MV-4-11 (cell line): ENCODE measurements at places on chromosomes 3 and 15.

GRCh38 chr3:31614162-31614921, 81.6 kb downstream of the STT3B start:
- no peak for DNase-seq

DNA sequence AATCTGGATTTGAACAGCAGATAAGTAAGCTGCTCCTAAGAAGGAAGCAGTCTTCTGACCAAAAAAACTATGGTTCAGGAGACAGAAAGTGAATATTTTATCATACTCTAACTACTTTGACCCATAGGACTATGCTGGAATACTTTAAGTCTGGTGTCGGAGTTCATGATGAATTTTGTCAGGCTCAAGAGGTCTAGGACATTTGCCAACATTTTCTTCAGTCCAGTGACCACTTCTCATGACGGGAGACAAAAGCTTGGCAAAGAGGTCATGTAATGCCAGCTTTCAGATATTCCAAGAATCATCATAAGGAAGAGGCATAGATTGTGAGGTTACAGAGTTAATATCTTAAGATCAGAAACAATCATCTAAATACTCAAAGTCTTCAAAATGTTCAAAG, 20.5 kb upstream of the DCBLD2 start:
- DNase-seq = no peak

DNA sequence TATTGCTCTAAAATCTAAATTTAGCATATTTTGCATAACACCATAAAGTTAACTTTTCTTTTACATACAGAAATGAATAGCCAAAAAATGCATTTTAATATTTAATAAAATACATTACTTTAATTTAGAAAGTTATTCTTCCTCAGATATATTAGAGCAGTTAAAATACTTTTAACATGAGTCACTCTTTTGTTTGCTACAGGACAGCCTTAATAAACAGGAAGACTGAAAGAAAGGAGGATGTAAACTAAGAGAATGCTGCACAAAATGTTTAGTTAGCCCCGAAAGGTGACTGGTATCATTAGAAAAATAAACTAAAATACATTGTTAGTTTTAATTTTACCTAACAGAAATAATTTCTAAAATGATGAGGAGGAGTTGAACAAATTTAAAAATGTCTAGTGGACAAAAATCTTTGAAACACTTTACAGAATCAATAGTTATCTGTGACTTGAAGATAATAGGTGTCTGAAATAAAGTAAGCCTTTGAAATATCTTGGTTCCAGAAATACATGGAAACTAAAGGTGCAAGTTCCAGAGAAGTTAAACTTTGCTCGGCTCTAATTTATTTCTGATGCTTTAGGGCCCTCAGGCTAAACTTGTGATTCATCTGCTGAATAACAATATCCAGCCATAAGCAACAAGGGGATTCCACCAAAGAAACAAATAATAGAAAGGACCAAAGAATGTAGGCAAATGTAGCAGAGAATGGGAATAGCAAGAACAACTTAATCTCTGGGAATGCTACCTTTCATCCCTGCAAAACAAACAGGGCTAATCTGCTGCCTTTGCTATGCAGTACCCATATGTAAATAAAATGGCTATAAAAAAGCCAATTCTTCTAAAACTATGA, 138.3 kb upstream of the UBP1 start:
- no peak for DNase-seq

DNA sequence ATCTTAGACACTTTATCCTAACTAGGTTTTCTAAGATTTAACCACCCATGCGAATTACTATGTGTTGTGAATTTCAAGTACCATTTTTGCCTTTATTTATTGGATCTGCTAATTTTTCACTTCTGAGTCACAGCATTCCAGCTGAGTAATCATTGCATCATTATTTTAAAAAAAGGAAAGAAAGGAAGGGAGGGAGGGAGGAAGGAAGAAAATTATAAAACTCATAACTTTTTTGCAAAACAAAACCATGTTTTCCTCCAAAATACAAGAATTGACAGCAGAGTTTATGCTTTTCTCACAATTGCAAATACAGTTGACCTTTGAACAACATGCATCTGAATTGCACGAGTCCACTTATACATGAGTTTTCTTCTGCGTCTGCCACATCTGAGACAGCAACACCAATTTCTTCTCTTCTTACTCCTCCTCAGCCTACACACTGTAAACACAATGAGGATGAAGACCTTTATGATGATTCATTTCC, 651.4 kb upstream of the NECTIN3 start:
- DNase-seq = no peak

- peak; percentile 88 for DNase-seq
Observed at GRCh38 chr3:127800508-127800907, 21.8 kb downstream of the MGLL start.

GRCh38 chr3:2837239-2837638, 272.9 kb downstream of the IL5RA start:
- DNase-seq = no peak

- no peak for DNase-seq
Observed at GRCh38 chr3:194773771-194774455, 88.2 kb downstream of the FAM43A start.

GRCh38 chr3:113867506-113867905, 28.9 kb downstream of the GRAMD1C start:
- no peak for DNase-seq

DNA sequence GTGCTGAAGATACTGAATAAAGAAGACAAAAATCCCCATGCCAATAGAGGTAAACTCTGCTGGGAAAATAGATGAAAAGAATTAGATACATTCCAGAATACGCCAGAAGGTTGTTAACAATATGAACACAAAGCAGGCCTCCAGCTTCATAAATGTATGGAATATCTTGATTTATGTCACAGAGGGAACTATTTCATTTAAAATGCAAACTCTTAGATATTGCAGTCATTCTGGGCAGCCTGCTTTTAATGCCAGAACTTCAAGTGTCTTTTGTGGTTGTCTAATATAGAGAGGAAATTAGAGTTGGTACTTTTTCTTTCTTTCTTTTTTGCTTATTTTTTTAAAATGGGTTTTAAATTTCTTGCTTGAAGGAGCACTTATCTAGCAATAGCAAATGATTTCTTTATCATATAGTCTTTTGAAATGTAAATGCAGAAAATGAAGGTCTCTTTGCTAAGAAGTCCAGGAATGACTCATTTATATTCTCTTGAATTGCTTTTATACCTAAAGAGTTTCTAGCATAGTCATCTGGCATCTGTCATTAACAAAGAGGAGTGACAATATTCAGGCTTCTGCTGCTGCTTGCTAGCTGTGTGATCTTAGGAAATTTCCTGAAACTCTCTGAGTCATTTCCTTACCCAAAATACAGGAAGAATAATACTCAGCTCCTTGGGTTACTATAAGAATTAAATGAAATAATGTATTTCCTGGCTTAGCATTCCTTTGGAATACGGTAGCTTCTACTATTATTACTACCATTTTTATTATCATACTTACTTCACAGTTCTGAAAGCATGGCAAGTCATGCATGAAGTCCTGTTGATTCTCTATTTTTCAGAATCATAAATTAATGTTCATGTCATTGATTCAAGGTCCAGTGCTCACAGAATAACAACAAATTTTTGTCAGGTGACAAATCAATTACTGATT, 527.6 kb downstream of the DIPK2A start:
- DNase-seq = peak; percentile 3

DNA sequence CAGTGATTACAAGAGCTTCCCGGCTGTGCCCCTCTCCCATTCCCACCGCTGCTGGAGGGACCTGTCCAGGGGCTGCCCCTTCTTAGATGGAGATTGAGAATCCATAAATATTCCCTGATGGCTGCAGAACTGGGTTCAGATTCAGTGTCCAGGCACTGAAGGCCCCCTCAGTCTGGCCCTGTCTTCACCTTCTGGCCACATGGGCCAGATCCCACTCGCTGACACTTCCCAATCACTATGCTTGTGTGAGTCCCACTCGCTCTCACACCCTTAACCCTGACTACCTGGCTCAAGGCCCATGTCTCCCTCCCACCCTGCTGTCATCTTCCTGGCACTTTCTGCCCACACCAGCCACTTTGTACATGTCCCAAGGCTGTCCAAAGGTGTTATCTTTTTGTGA, 15.5 kb upstream of the MRPS22 start:
- DNase-seq = no peak

- no peak for DNase-seq
Observed at GRCh38 chr3:175356899-175357324, 497.8 kb downstream of the NAALADL2 start.

- DNase-seq = no peak
Observed at GRCh38 chr3:119338754-119339153, 44.6 kb downstream of the ARHGAP31 start.

DNA sequence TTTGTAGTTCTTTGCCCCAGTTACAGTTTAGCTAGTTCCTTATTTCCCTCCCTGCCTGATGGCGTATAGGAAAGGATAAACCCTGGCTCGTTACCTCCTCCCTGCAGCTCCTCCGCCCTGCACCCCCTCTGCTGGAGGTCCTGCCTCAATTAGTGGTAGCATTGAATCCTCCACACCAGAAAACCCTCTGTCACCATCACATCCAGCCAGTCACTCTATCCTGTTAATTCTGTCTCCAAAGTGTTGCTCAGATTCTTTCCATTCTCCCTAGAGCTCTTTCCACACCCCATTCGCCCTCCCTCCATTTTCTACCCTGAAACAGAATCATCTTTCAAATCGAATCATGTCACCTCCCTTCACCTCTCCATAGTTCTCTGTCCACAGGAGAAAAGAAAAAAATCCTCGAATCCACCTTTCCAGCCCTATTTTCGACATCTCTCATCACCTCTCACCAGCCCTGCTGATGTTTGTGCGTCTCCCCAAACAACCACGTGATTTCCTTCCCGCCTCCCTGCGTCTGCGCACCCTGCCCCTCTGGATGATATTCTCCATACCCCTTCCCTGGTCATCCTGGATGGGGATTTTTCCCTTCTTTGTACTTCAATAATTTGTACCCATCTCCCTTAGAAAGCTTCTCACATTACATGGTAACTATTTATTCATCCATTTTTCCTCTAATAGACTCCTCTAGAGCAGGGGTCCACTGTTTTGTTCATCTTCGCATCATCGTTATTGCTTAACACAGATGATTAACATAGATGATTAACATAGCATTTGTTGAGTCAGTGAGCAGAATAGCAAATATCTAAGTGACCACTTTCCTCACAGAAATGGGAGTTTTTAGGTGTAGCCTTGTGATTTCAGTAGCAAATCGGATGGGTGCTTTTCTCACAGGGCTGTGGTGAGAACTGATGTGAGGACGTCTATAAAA, 37.1 kb downstream of the MAP3K13 start:
- no peak for DNase-seq
